ENCODE measurements at places on chromosomes 12 and 14.

DNA sequence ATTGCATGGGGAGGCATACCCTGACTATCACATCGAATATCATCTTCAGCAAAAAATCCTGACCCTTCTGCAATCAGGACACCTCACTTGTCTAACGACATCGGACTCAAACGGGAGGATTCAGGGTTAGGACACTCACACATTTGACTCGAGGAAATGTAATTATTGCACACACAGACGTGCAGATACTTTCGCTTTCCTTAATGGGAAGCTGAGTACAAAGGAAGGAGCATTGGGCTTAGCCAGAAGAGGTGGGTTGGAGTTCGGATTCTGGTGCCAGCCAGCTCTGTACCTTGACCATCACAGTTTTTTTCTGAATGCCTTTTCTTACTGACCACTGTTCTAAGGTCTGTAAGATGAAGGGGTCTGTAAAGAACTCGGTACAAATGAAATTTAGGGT lies 260.4 kb downstream of the GALC start:
- no peak for DNase-seq

GRCh38 chr14:80988735-80989429 lies 33.5 kb downstream of the TSHR start:
- no peak for DNase-seq

- DNase-seq, result no peak
These were observed 701.2 kb upstream of the TBX3 start for GRCh38 chr12:115385141-115385540.

- no peak for DNase-seq
These were observed 768.5 kb downstream of the DIO2 start for GRCh38 chr14:79442786-79443185.

GRCh38 chr12:90112666-90113065 lies 404.0 kb upstream of the ATP2B1 start:
- no peak for DNase-seq

DNA sequence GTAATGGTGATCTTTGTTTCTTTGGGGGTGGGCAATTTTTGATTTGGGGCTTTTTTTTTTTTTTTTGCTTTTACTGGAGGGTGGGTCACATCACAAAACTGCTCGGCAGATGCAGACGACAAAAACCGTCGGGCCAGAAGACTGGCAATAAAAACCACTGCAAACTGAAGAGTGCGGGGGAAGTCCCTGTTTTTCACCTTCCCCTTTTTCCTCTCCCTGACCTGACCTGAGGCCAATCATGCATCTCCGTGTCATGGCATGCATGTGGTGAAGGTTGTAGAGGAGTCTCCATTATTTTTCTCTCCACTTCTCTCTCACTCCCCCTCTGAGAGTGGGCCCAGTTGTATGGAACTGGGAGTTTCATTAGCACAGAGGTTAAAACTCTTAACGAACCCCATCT lies 57.5 kb downstream of the AP5M1 start:
- no peak for DNase-seq

DNA sequence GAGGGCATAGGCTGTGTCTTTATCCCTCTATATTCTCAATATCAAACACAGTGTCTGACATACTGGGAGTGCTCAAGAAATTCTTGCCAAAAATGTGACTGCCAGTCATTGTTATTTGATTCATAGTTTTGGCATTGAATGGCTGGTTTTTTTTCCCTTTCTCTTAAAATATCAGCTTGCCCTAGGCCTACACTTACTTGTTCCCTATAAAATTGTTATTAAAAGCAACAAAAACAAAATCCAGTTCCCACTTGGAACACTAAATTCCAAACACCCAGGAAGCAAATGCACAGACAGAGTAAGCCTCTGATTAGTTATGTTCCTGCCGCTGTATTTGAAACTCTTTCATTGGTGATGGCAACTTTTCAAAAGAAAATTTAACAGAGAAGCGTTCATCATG lies 110.7 kb downstream of the WIF1 start:
- no peak for DNase-seq

DNA sequence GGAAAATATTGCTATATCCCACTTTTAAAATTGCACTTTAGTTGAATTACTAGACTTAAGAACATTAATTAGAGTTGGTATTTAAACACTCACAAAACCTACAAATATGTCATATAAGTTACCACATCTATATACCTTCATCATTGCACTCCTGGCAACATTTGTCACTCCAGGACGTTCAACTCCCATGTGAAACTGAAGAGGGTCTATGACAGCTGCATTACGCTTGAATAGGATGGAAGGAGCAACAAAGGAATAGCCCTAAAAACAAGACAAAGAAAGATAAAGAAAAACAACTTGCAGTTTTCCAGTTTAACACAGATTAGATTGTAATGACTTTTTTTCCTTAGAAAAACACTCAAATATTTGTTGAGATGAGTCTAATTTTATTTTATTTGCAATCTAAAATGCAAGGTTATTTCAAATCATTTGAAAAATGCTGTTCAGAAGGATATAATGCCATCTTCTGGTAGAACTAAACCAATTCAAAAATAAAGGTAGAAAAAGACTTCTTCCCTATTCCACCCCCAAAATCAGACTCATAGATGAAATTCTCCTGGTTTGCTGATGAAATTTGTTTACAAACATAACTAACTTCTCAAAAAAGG lies 84.3 kb upstream of the TTC7B start:
- no peak for DNase-seq

- no peak for DNase-seq
These were observed 1.7 kb upstream of the SCNN1A start for GRCh38 chr12:6376870-6377666.

DNA sequence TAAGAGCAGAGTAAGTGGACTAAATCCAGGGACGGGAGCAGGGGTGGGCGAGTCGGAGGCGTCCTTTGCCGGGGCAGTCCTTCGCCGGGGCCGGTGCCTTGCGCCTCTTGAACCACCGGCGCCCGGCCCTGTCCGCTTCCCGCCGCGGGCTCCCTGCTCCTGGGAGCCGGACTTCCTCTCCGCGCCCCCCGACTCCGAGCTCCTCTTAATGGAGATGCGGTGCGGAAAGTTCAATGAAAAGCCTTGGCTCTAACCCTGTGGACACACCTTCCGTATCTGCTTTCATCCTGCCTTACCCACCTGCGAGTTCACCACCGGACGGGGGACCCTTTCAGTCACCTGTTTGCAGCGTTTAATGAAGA lies 412 bp downstream of the FGFR1OP2 start:
- DNase-seq, result no peak

DNA sequence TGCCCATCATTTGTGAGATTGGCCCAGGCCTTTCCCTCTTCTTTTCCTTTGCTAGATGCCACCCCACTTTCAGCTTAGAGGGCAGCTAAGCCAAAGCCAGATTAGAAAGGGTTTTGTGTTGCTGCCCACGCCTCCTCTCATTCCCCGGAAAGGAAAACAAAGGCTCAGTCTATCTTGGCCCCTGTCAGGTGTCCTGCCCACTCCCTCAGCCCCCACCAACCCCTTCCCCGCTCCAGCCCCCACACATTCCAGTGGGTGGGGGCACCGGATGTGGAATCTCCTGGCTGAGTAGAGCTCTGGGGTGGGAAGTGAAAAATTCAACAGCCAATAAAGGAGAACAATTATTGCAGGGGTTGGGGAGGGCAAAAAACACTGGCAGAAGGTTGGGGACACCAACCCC lies 2.2 kb downstream of the BLOC1S1 start:
- no peak for DNase-seq

- no peak for DNase-seq
These were observed 11.5 kb upstream of the P2RX7 start for GRCh38 chr12:121120989-121121755.

DNA sequence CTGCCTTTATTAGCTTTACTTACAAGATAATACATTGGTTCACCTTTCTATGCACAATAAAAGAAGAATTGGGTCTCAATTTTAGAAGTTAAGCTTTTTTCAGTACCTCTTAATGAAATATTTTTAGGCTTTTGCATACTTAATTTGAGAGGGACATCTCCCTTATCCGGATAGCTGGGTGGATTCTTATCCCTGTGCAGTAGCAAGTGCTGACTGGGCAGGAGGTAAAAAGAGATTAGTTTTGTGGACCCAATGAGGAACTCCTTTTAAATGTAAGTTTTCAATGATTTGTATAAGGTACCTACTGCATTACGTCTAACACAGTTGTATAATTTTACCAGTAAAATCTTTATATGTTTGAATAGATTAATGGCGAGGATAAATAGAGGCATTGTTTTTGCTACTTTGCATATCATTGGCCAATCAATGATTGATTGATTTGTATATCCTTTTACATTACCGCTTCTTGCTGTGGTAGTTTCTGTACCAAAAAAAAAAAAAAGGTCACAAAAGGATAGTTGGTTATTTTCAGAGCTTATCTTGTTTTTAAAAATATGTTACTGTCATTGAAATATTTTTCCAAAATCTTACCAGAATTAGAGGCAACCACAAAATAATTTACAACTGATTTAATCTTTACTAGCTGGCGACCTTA lies 2.2 kb downstream of the CPSF6 start:
- DNase-seq, result no peak

DNA sequence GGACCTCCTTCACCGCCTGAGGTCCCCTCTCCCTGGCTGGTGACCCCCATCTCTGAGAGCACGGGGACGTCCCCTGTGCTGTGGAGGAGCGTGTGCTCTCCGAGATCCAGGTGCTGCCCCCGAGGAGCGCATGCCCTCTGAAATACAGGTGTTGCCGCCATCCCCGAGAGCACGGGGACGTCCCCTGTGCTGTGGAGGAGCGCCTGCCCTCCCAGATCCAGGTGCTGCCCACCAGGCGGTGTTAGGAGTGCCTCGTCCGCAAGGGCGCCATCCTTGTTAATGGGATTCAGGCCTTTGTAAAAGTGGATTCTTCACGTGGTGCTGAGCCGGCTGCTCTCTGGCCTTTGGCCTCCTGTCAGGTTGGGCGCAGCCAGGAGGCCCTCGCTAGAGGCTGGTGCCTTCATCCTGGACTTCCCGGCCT lies 10.1 kb downstream of the NOC4L start:
- DNase-seq, result no peak

DNA sequence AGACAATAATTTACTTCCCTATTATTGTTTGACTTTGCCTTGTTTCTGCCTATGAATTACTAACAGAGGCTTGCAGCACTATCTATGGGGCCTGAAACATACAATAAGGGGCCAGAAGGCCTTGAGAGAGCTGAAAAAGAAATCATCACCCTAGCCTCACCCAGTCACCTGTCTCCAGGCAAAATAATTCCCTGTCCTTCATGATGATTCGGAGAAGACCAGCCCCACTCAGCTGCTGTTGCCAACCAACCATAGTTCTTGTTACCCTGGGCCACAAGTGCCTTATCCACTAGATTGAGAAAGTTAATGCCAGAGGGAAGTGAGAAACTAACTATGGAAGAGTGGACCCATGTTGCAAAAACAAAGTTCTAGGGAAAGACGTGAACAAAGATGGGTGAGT lies 97.1 kb downstream of the ARF6 start:
- DNase-seq, result no peak

DNA sequence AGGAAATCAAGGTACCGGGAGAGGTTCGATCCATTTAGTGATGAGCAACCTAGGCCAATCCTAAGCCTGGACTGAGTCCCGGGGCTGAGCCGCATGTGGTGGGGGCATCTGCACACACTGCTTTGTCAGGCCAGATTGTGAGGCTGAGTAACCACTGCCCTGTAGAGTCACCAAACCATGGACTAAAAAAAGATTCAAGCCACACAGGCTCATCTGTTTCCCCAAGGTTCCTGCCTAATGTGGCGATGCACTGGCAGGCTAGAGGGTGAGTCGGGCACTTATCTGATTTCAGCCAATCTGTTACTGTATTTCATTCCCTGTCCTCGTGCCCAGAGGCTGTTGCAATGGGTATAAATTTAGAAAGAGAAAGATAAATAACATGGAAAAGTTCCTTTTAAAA lies 140.8 kb downstream of the TTC7B start:
- no peak for DNase-seq

GRCh38 chr12:12608557-12608957 lies 3.1 kb upstream of the CREBL2 start:
- no peak for DNase-seq

DNA sequence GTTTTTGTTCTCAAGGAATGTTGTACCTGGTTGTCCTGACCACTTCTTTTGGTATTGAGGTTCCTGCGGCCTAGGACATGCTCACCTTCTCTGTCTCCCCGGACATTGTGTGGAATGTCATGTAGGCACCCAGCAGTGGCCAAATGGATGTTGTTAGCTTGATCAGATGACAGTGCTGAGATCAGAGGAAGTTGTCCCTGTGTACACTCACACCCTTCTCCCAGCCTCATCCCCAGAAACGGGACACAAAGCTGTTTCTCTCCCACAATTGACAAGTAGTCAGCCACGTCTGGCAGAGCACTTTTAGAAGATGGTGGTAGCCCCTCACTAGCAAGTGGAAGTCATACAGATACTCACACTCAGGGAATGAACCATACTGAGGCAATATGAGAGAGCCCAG lies 3.0 kb downstream of the PLEKHH1 start:
- DNase-seq, result no peak

DNA sequence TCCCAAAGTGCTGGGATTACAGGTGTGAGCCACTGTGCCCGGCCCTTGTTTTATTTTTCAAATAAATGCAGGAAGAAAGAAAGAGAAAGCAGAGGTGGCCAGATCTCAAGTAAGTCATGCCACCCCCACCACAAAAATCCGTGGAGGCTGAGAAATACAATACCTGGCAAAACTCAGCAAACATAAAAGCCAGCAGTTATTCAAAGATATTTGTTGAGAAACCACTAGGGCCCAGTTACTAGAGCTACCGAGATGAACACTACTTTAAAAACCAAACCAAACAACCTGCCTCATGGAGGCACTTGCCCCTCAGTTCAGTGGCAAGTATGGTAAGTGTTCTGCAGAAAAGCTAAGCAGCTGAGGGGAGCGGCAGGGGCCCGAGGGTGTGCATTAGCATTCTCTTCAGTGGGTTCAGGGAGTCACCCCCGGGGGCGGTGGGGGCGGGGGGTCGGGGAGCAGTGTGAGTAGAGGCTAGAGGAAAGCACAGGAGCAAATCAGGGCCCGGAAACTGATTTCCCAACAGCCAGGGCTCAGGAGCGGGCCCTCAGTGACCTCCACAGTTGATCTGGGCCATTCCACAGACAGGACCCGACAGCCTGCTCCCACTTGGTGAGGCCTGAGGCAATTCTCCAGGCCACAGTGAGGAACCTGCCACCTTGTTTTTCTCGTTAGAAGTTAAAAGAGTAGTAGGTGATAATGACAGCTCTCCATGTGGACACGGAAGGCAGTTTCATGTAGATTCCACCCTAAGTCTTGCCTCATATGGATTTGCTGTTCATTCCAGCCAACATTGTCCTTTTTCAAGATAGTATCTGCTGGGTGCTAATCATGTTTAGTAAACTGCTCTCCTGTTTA lies 8.6 kb downstream of the EVL start:
- no peak for DNase-seq

GRCh38 chr12:49331380-49332222 lies 5.4 kb downstream of the C1QL4 start:
- peak; percentile 74 for DNase-seq

- DNase-seq, result no peak
These were observed 50.4 kb upstream of the RIMBP2 start for GRCh38 chr12:130766470-130766869.

Measured in mesothelial cell of epicardium (in vitro differentiated cells).